ENCODE measurements at places on chromosomes 6 and 20. TPM values are rescaled to one million over a fixed set of nuclear protein-coding genes. Genes with fewer than 3 reads are reported as not detected.

RGS19 gene
- total RNA-seq = 14.1 TPM

SSTR4 gene
- total RNA-seq = not detected

DNA sequence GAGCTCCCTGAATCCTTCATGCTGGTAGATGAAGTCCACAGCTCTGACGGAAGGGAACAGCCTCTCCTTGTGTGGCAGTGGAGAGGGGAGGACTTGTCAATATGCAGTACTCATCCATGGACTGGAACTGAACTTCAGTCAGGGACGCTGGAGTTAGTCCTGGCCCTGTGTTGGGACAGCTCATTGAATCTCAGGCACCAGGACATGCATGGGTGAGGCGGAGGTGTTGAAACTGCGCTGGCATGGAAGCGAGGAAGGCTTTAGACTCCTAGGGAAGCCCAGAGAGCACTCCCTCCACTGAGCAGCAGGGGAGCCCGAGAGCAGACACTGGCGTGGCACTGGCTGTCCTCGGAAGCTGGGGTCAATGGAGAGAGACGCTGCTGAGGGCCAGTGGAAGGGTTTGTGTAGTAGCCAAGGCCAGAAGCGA lies 161.3 kb upstream of the GGTLC1 start:
- no peak for DNase-seq

GRCh38 chr6:129280749-129281148 lies 397.8 kb downstream of the LAMA2 start:
- no peak for DNase-seq

- no peak for DNase-seq
Observed at GRCh38 chr6:154930451-154930851, 64.7 kb upstream of the TIAM2 start.

DNA sequence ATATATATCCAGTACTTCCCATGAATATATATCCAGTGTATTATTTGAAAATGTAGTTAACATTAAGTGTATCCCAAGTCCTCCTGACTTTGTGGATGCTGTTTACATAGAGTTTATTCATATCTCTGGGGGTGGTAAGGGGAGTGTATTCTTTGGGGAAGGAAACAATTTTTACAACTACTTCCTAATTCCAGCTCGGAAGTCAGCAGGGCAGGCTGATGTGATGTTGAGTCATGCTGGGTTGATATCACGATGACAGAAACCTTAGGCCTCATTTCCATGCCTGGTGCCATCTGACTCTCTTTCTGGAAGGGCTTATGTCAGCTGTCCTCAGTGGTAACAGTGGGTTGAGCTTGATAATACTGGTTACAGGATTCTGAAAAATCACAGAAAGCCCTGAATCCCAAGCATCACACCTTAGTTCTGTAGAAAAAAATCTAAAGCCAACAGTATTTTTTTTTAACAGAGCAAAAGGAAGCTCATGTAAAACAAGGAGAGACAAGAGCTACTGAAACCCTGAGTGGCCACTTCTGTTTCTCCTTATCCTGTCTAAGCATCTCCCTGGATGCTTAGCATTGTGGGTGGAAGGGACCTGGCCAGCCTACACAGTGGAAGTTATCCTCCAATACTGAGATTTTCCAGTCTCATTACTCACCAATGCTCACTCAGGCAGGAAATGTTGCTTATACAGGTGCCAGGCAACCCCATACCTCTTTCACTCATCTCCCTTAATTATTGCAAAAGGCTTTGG lies 75.2 kb upstream of the IYD start:
- DNase-seq = no peak

Data from kidney epithelial cell (primary cell).